ENCODE measurements at places on chromosomes 2 and 18.

DNA sequence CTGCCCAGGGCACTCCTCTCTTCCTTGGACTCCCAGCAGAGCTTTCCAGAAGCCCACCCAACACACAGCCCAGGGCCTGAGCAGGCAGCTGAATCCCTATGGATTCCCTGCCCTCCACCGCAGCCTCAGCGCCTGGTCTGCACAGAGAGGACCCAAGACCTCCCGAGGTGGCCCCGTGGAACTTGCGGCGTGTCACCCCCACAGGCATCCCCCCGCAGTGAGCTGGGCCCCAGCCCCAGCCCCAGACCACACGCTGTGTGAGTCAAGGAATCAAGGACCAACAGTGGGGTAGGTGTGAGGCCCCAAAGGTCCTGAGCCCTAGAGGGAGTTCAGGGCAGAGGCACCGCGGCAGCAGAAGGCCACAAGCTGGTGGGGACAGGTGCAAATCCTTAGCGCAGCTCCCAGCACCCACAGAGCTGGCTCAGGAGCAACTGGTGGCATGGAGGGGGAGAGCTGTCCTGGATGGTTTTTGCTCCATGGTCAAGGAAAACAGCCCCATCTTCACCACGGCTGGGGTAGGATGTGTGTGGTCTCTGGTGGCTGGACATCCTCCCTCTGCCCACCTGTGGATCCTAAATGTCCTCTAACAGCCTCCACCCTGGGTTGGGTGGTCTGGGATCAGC, 8.5 kb downstream of the HS6ST1 start:
- peak; percentile 17 for DNase-seq

- no peak for DNase-seq
Measured at GRCh38 chr2:74646201-74646600, 1.9 kb downstream of the M1AP start.

- DNase-seq, result no peak
Measured at GRCh38 chr2:40668425-40668824, 216.5 kb upstream of the SLC8A1 start.

DNA sequence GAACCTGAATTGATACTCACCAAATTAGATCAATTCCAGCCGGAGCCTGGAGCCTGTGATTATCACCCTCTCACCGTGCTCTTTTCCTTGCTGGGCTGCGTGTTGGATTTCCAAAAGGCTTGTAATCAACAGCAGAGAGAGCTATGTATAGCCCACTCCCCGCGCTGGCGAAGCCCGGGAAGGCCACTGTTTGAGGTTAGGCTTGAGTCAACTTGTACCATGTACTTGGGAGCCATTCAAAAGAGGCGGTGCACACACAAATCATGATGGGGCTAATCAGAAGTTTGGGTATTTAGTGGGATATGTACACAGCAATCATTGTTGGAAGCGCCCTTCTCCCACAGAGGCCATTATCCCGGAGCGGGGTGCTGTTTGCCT, 151.6 kb downstream of the GLI2 start:
- DNase-seq, result no peak

GRCh38 chr2:77086478-77086877, 435.7 kb downstream of the LRRTM4 start:
- DNase-seq, result no peak

All from omental fat pad (tissue), 4 donors.